Activated CD4-positive, CD25-positive, alpha-beta regulatory T cell treated with anti-CD3 and anti-CD28 coated beads, Interleukin-2, amount 50 U/mL, for 24 hours (primary cell): ENCODE measurements at places on chromosomes 3 and 15.

DNA sequence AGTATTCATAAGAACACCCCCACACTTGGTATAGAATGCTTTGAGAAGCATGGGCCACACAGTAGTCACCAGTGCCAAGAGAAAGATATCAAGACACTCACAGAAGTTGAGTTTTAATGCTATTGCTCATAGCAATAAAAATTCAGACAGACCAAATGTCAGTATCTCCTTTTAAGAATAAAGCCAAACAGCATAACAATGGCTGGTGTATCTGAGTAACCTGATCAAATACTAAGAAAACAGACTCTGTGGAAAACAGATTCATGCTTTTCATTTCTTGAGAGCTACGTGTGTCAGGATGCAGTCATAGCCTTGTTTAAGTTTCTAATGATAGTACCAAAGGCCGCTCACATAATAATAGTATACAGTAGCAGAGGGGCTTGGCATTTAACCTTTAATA lies 778.5 kb downstream of the MECOM start:
- ATAC-seq, result no peak

DNA sequence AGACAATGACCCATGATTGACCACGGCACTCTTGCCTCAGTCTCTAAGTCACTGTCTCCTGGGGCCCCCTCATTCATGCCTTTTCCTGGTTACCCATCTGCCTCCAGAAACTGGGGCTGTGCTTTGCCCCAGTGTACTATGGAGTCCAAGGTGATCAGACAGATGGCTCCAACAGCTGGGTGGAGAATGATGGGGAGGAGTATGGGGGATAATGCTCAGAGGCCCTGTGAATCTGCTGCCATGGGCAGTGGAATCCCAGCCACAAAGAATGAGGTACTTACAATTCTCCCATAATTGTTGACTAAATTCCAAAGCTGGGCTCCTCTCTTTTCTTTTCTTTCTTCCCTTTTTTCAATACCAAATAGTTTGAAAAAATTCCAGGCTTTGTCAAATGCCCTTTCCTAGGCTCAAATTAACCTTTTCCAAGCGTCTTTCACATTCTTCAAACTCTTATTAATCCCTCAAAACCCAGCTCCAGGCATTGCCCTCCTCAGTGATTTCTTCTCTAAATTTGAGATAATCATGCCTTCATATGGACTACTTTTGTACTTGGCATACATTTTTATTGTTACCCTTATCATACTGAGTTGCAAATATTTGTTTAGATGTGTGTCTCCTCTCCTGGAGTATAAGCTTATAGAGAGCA lies 148.5 kb upstream of the ICE2 start:
- ATAC-seq, result no peak

DNA sequence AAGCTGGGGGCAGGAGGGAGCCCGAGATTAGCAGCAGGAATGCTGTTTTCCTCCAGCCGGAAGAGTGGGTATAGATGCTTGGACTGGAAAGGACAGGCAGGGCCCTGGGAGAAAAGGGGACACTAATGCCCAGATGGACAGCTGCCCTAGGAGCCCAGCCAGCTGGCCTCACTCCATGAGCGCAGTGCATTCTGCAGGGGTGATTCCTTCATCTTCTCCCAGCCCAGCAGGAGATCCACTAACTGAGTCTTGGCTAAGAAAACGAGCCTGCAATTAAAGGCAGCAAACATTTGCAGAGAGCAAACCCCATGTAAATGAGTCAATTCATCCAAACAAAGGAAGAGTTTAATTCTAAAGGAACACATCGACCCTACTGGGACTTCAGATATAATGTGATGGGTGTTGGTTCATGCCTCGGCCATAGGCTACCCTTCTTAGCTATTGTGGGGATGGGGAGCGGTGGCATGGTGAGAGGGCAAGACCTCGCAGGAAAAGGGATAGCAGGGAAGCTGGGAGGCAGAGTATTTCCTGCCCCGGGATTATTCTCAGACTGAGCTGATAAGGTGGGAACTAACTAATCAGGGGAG lies 13.3 kb upstream of the MINAR1 start:
- ATAC-seq, result no peak

DNA sequence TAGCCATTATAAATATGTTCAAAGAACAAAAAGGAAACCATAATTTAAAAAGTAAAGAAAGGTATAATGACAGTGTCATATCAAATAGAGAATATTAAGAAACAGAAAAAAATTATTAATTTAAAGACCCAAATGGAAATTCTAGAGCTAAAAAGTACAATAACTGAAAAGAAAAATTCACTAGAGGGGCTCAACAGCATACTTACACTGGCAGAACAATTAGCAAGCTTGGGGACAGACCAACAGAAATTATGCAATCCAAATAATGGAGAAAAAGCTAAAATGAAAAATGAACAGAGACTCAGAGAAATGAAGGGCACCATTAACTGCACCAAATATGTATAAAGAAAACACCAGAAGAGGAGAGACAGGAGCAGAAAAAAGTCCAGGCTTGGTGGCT lies 13.7 kb downstream of the SPCS1 start:
- no peak for ATAC-seq

DNA sequence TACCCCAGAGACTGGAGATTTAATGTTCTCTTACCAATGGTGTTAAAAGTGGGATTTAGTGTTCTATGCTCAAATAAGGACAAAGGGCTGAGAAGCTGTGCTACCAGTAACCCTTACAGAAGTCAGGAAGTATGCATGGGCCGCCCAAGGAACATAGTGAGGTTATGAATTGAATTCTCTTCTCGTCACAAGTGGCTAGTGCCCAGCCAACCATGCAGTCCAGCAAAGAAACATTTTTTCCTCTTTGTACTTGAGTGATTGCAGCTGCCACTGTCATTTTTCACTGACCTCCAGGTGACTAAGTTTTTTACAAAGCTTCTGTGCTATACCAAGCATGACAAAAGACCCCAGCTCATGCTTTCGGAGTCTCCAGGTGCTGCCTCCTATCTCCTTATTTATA lies 110.6 kb upstream of the DCBLD2 start:
- ATAC-seq, result no peak

DNA sequence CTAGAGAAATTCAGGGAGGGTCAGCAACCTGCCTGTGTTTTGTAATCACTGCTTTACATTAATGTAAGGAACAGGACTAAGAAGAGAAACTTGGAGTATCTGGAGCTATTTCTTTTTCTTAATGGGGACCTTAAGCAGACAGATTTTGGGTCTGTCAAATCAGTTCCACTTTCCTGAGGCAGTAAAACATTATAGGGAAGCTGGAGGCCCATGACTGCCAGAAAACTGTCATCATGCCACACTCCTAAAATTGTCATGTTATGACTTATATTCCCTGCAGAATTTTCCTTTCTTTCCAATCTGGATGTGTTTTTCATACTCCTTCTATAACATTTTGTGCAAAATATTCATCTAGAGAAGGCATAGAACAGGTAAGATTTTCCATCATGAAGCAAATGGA lies 28.8 kb downstream of the DGKG start:
- no peak for ATAC-seq

DNA sequence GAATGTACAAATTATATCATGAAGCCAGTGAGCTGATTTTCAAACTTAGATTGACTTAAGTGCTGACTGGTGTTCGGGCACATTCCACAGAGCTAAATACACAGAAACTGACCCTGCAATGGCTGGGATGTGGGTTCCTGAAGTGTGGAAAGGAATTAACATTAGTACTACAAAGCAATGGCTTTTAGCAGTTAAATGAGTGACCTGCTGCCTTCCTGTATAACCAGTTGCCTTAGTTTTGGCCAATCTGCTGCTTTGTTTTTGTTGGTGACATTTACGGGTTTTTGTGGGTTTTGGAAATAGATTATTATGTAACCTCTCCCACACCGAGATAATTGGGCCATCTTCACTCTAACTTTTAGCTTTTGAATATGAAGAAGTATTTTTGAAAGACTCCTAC lies 2.4 kb upstream of the SKIC8 start:
- ATAC-seq, result no peak

DNA sequence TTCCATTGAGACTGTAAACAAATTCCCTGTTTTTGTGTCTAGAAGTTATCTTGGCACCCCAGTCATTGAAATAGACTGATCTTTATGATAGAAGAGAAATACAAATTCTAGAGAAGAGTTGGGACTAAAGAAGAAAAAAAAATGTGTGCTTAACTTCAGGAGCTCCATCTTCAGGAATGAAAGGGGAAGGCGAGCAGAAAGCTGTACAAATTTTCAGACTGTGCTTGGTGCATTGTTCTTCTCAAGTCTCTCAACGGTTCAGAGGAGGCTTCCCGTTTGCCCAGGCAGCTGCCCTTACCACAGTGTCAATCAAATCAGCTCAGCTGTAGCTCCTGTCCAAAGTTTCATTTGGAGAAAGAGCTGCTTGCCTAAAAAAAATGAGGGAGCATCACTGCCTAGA lies 41.7 kb downstream of the OXSM start:
- no peak for ATAC-seq

- ATAC-seq, result no peak
Observed at GRCh38 chr3:112560307-112560706, 1.5 kb downstream of the ATG3 start.
